ENCODE measurements at places on chromosomes 1 and 21.

GRCh38 chr1:56424744-56425493, 154.4 kb downstream of the PLPP3 start:
- no peaks in the 10 kb centered on the region for H3K36me3 ChIP-seq
- H3K27me3 ChIP-seq = no peaks in the 10 kb centered on the region
- peak overlapping the region; percentile 62 for H3K27ac ChIP-seq
- H3K4me3 ChIP-seq = no peak overlapping the region
- peak; percentile 29 for DNase-seq

- H3K36me3 ChIP-seq = no peaks in the 10 kb centered on the region
- no peak overlapping the region for H3K4me3 ChIP-seq
- H3K4me1 ChIP-seq = peaks cover 41% of the 10 kb centered on the region
These were observed 2.6 kb downstream of the ALPL start for GRCh38 chr1:21511579-21512522.

- no peak for DNase-seq
- no peak overlapping the region for H3K4me3 ChIP-seq
- no peaks in the 10 kb centered on the region for H3K4me1 ChIP-seq
These were observed 90.0 kb downstream of the GLUL start for GRCh38 chr1:182301467-182302198.

GRCh38 chr1:205224736-205225135, 3.0 kb upstream of the TMCC2 start:
- DNase-seq = no peak
- no peak overlapping the region for H3K27ac ChIP-seq
- peaks cover 19% of the 10 kb centered on the region for H3K27me3 ChIP-seq
- H3K4me1 ChIP-seq = peaks cover 24% of the 10 kb centered on the region
- no peak overlapping the region for H3K4me3 ChIP-seq

DNA sequence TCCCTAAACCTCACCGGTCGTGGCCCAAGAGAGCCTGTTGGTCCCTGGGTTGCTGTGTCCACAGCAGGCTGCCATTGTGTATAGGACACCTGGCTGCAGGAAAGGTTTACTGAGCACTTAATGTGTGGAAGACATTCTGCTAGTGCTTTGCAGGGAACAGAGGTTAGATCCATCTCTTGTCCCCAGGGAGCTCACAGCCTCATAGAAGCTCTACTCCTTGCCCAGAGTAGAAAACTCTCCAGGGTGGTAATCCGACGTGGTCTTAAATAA, 16.9 kb upstream of the ALPL start:
- no peak for DNase-seq
- H3K4me3 ChIP-seq = no peak overlapping the region
- no peak overlapping the region for H3K27ac ChIP-seq

- H3K27me3 ChIP-seq = no peaks in the 10 kb centered on the region
- peak; percentile 46 for DNase-seq
- no peak overlapping the region for H3K4me3 ChIP-seq
- peaks cover 36% of the 10 kb centered on the region for H3K36me3 ChIP-seq
- H3K4me1 ChIP-seq = peaks cover 2% of the 10 kb centered on the region
- H3K27ac ChIP-seq = peak overlapping the region; percentile 39
These were observed 33.3 kb downstream of the RCC2 start for GRCh38 chr1:17405898-17406759.

DNA sequence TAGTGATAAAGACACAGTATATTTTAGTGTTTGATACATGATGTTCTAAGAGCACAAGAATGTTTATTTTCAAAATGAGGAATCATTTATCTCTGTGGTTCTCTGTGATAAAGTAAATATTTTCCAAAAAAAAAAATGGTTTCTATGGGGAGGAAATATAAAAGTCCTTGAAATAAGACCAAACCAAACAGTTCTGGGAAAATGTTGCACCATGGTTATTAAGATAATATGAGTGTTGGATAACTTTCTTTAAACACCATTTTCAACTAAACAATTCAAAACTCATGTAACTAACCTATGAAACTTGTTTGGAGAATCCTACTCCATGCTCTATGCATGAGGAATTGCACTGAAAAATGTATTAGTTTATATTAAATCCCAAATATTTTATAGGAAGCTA, 184.6 kb downstream of the KCNT2 start:
- no peak overlapping the region for H3K27ac ChIP-seq
- no peak overlapping the region for H3K4me3 ChIP-seq
- no peaks in the 10 kb centered on the region for H3K4me1 ChIP-seq
- DNase-seq = no peak

DNA sequence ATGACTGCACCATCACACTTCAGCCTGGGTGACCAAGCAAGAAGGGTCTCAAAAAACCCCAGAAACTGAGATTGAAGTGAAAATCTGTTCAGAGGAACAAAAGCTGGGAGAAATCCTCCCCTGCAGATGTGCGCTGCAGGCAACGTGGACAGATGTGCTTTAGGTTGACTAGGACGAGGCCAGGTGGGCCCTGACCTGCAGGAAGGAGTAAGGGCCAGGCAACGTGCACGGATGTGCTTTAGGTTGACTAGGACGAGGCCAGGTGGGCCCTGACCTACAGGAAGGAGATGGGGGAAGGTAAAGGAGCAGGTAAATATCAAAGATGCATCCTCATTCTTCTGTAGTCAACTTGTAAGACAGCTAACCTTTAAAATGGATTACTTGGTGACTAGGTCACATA, 2.5 kb upstream of the KRTAP12-1 start:
- peaks cover 2% of the 10 kb centered on the region for H3K4me1 ChIP-seq
- no peak overlapping the region for H3K27ac ChIP-seq
- H3K4me3 ChIP-seq = no peak overlapping the region
- H3K36me3 ChIP-seq = no peaks in the 10 kb centered on the region

- DNase-seq = peak; percentile 19
- no peaks in the 10 kb centered on the region for H3K36me3 ChIP-seq
- H3K27me3 ChIP-seq = peaks cover 8% of the 10 kb centered on the region
- H3K4me1 ChIP-seq = peaks cover 26% of the 10 kb centered on the region
These were observed 104.8 kb upstream of the POU3F1 start for GRCh38 chr1:38151399-38151798.

GRCh38 chr1:32073299-32074229, 825 bp downstream of the TMEM39B start:
- DNase-seq = no peak
- H3K27me3 ChIP-seq = no peaks in the 10 kb centered on the region
- H3K27ac ChIP-seq = peak overlapping the region; percentile 98
- peaks cover 15% of the 10 kb centered on the region for H3K36me3 ChIP-seq

GRCh38 chr1:95793893-95794292, 559.9 kb downstream of the RWDD3 start:
- H3K27ac ChIP-seq = no peak overlapping the region
- no peaks in the 10 kb centered on the region for H3K36me3 ChIP-seq
- H3K27me3 ChIP-seq = no peaks in the 10 kb centered on the region
- H3K4me1 ChIP-seq = no peaks in the 10 kb centered on the region
- no peak overlapping the region for H3K4me3 ChIP-seq

- peaks cover 31% of the 10 kb centered on the region for H3K4me1 ChIP-seq
- no peaks in the 10 kb centered on the region for H3K36me3 ChIP-seq
- no peak for DNase-seq
- H3K27me3 ChIP-seq = peaks cover 79% of the 10 kb centered on the region
These were observed 5.5 kb downstream of the RIPK4 start for GRCh38 chr21:41761211-41761933.

DNA sequence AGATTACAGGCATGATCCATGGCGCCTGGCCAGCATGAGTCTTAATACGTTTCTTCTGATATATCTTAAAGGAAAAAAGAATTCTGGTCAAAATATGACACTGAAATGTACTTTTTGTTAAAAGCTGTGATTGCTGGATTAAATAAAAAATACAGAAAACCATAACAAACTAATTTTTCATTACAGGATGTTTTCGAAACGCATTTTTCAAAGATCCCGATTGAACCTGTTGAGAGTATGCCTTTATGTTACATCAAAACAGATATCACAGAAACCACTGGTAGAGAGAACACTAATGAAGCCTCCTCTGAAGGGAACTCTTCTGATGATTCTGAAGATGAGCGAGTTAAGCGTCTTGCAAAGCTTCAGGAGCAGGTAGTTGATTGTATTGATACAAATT, 30.2 kb downstream of the BRDT start:
- no peaks in the 10 kb centered on the region for H3K36me3 ChIP-seq
- no peak for DNase-seq
- H3K27me3 ChIP-seq = no peaks in the 10 kb centered on the region
- no peaks in the 10 kb centered on the region for H3K4me1 ChIP-seq

DNA sequence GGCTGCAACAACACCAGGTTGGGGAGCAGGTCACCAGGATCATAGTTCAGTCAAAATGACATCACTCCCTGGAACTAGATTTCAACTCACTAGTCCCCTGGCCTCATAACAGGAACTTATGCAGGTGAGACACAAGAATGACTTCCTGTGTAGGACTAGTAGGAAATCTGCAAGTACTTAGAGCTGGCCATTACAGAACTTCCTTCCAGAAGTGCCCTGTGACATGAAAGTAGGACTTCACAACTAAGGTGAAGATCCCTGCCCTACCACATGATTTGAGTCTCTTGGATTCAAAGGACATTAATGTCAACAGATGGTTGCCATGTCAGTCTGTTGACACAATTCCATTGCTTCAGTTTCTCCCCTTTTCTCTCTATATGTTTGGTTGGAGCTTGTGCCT, 223.1 kb downstream of the RPS6KC1 start:
- H3K4me3 ChIP-seq = no peak overlapping the region
- no peak overlapping the region for H3K27ac ChIP-seq
- H3K27me3 ChIP-seq = no peaks in the 10 kb centered on the region

- no peaks in the 10 kb centered on the region for H3K36me3 ChIP-seq
- H3K4me1 ChIP-seq = peaks cover 22% of the 10 kb centered on the region
- H3K4me3 ChIP-seq = peak overlapping the region; percentile 59
- DNase-seq = peak; percentile 51
- peaks cover 15% of the 10 kb centered on the region for H3K27me3 ChIP-seq
- H3K27ac ChIP-seq = peak overlapping the region; percentile 85
These were observed 1.0 kb upstream of the S100B start for GRCh38 chr21:46605767-46606426.
